ENCODE measurements at places on chromosomes 16 and 17.

GRCh38 chr17:68378268-68379176 lies 78.8 kb downstream of the WIPI1 start:
- peak; percentile 72 for DNase-seq

- DNase-seq: no peak
These were observed 6.0 kb upstream of the TPPP3 start for GRCh38 chr16:67399218-67399733.

GRCh38 chr17:73595479-73595878 lies 48.8 kb downstream of the SDK2 start:
- no peak for DNase-seq

DNA sequence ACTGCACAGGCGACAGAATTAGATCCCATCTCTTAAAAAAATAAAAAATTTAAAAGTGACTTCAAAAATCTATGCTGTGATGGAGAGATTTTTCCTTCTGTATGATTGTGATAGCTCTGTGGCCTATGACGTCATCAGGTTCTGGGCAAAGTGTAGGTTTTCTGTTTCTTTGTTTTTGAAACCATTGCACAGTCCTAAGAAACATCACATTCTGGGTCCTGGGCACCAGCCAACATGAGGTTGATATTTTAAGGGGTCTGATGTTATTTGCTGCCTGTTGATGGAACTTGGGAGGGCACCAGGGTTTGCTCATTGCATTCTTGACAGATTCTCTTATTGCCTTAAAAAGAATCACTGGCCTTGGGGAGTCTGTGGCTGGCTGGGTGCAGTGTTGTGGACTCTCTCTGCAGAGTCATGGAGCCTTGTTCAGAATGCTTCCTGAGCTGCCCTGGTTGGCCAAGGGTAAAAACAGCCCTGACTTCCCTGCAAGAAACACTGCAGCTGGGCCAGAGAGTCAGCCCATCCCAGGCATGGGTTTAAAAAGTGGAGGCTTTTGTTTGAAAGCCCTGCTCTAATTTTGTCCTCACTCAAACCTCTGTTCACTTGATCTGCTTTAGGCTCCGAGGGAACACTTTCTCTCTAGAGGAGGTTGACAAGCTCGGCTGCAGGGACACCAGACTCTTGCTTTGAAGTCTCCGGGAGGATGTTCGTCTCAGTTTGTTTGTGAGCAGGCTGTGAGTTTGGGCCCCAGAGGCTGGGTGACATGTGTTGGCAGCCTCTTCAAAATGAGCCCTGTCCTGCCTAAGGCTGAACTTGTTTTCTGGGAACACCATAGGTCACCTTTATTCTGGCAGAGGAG lies 10.5 kb upstream of the CYLD start:
- DNase-seq: no peak

DNA sequence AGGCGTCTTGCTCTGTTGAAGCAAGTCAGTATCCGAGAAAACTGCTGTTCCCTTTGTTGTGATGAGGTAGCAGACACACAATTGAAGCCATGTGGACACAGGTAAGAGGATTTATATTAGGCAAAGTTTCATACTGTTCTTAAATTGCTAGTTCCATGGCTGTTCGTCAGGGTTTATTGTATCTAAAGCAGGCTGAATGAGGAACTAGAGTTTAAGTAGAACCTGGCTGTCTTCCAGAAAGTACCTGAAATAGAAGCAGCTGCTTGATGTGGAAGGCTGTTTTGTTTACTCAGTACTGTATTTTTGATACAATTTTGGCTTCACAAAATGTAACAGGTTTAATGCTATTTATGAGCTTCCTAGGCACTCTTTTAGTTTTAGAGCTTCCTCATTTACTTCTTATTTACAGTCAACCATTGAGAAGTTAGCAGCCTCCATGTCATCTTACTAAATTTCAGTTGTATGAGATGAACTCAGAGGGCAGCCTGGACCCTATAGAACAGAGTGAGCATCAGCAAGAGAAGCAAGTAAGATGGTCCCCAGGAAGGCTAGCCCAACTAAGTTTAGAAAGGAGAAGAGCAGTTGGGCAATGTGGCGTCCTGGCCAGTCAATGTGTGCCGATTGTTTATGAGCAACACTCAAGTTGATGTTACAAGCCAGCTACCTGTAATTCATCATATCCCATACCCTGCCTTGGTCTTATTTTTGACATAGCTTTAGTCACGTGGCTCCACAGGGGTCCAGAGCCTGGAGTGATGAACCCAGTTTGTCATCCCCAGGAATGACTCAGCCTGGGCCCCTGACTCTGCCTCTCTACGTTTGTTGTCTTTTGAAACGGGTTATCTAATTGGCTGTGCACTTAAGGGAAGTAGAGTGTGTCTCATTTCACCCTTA lies 9.7 kb upstream of the ARL2BP start:
- no peak for DNase-seq

GRCh38 chr17:79146562-79146961 lies 71.9 kb downstream of the ENGASE start:
- DNase-seq: no peak

DNA sequence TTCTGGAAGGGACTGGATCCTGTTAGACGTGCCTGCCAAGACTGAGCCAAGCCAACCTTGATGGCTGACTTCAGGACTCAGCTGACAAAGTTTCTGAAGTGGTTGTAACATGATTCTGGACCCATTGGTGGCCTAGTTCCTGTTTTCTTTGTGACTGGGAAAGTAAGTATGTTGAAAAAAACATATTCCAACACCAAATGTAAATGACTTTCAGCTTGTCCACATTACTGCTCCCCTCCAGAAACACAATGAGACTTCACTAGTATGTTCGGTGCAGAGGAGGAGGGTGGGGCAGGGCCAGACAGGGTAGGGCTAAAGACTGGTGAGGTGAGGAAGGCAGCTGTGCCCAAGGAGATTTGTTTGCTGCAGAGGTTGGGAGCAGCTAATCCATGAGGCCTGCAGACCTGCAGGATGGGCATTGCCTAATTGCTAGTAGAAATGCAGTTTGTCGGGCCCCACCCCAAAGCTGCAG lies 26.4 kb downstream of the NMT1 start:
- DNase-seq: no peak

- DNase-seq: no peak
These were observed 94.0 kb downstream of the SKAP1 start for GRCh38 chr17:48335858-48336500.

GRCh38 chr16:19472482-19472881 lies 49.4 kb downstream of the GDE1 start:
- no peak for DNase-seq

- DNase-seq: no peak
These were observed 54.2 kb downstream of the NDEL1 start for GRCh38 chr17:8489841-8490240.

GRCh38 chr17:38587947-38588787 lies 17.6 kb downstream of the SRCIN1 start:
- DNase-seq: no peak

GRCh38 chr16:82917886-82918595 lies 291.3 kb downstream of the CDH13 start:
- no peak for DNase-seq

- DNase-seq: no peak
These were observed 16.4 kb downstream of the PIMREG start for GRCh38 chr17:6460531-6461161.

GRCh38 chr17:8173056-8173870 lies 2.9 kb downstream of the TMEM107 start:
- peak; percentile 85 for DNase-seq

DNA sequence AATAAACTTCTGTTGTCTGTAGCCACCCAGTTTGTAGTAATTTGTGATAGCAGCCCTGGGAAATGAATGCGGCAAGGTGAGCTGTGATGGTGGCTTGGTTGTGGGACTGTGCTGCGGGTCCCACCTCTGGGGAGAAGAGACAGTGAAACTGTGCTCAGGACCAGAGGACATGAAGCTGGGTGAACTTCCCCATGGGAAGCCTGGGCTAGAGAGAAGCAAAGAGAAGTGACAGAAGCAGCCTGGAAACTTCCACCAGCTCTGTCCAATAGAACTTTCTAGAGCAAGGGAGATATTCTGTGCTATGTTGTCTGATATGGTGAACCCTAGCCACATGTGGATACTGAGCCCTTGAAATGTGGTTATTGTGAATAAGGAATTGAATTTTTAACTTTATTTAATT lies 51.5 kb upstream of the EMP2 start:
- no peak for DNase-seq

- no peak for DNase-seq
These were observed 23.6 kb downstream of the INTS2 start for GRCh38 chr17:61904094-61904710.

DNA sequence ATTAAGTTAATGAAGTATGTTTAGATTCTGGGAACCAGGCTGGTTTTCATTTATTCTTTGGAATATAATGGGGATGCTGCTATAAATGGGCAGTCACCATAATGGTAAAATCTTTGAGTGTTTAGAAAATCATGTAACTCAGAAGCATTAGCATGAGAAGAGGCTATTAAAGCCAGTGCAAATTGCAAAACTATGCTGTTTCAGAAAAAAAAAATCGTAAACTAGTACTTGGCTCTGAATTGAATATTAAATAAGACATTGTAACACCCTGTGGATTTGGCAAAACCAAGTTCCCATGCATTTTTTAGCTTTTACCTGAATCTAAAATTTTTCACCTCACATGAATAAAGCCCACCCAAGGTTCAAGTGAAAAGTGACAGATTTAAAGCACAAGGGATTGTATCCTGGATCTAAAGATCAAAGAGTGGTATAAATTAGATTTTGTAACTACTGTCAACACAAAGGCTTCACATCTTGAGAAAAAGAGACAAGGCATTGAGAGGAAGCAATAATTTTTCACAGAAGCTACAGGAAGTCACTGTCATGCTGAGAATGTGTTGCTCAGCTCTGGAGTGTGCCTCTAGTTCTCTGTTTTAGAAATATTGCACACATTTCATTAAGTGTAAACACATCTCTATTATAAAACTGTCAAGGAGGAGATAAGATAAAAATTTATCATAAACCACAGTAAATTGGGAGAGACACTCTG lies 142.2 kb downstream of the ABCA8 start:
- no peak for DNase-seq

DNA sequence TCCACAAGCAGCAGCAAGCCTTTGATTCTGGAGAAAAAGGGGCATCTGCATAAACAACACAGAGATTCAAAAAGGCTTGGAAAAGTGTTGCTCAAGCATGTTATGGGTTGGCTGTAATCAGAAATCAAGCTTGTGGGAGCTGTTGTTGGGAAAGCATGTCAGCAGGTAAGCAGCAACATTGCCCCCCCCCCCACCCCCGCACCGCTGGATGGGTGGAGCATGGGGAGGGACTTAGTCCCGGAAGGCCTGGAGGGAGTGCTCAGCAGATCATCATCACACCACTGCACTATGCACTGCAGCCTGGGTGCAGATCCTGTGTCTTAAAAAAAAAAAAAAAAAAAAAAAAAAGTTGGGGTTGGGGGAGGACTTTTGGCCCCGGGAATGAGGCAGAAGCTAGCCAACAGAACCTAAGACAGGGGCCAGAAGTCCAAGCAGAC lies 16.8 kb upstream of the AKAP1 start:
- no peak for DNase-seq

DNA sequence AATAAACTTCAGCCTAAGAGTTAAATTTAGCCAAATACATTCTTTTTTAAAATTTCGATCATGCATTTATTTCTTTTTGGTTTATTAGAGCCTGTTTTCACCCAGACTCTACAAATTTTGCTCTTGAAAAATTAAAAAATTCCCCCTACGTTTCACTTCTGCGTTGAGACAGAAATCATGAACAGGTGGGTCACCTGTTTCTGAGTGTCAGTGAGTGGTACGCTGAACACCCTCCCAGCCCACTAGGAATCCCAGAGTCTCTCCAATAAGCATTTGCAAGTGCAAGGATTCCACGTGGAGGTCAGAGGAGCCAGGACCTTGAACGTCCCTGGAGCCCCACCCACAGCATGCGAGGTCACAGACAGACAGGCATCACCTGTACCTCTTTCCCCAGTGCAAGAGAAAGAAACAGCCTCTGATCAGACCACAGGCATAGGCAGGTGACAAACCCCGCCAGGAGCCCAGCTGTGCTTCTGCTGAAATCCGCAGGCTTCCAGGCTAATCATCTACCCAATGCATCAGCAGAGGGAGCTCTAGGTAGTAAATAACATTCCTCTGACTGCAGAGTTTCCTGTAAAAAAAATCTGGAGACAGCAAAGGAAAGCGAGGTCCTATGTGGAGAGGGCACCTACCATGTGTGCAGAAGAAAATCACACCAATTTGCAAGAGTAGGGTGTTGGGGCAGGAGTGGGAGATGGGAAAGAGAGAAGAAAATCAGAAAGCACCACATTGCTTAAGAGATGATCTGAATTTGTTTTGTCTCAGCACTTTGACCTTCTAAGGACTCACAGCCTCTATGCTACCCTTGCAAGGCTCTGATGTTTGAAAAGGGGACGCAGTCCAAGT lies 5.9 kb upstream of the XYLT1 start:
- no peak for DNase-seq

DNA sequence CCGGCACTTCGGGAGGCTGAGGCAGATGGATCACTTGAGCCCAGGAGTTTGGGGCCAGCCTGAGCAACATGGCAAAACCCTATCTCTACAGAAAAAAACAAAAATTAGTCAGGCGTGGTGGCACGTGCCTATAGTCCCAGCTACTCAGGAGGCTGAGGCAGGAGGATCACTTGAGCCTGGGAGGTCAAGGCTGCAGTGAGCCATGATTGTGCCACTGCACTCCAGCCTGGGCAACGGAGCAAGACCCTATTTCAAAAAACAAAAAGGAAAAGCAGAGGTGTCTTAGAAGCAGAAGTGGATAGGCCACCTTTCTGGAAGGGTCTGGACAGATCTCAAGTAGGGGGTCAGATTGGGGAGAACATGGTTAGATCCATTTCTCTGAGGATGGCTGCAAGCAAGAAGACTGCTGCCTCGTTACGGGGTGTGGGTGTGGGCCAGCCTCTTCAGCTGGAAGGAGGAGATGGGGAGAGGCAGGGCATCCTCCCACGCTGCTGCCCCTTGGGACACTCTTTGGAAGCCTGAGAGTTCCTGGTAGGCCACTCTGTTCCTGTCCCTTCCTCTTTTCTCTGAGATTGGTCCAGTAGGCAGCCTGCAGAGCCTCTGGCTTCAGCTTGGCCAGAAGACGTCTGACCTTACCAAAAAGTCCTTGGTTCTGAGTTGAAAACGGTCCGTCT lies 208.0 kb downstream of the MSI2 start:
- DNase-seq: no peak

DNA sequence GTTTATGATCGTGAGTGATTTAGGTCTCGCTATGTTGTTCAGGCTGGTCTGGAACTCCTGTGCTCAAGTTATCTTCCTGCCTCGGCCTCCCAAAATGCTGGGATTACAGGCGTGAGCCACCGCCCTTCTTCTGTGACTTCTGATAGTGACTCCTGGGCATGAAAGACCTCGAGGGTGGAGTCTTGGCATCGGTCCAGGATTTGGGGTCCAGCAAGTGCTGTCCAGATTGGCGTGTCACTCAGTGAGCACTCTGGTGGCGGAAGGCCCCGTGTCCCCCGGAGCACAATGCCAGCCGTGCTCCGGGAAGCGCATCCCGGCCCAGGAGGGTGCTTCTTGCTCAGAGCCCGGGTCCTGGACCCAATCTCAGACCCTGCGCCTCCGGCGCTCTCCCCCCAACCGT lies 6.8 kb downstream of the OR1F1 start:
- no peak for DNase-seq

- DNase-seq: no peak
These were observed 119.6 kb downstream of the PPM1E start for GRCh38 chr17:58875261-58875660.

DNA sequence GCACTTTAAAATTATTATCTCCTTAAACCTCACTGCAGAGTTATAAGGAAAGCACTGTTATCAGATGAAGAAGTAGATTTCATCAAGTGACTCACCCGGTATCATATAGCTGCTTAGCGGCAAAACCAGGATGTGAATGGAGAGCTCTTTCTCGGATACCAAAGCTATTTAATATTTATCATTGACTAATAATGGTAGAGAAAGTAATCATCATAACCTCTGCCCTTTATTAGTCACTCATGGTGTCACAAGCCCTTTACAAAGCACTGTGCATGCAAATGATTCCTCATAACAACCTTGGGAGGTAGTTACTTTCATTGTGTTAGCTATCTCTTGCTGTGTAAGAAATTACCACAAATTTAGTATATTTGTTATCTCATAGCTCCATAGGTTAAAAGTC lies 592.9 kb downstream of the MAF start:
- DNase-seq: no peak

Data from HL-60 (cell line).